ENCODE measurements at places on chromosomes 6 and 20.

GRCh38 chr6:125597411-125598253 is 151.8 kb upstream of the HEY2 start:
- no peak for DNase-seq

GRCh38 chr6:119540417-119540816 is 190.9 kb upstream of the MAN1A1 start:
- no peak for DNase-seq

DNA sequence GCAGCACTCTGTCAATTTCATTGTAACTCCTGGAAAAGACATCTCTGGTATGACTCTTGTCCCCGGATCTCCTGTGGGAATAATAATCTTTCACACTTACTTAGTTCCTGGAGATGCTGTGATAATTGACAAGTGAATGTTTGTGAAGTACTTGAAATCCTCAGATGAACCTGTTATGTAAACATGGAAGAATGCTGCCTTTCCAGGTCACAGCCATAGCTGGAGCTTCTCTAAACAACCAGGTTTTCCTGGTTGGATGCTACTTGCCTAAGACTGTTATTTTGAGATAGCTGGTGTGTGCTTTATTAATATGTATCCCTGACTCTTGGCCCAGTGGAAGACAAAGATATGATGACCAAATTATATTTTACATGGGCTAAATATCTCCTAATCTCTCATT is 228.6 kb downstream of the KCNQ5 start:
- no peak for DNase-seq

- DNase-seq = no peak
Measured at GRCh38 chr20:20736303-20736702, 23.9 kb upstream of the RALGAPA2 start.

GRCh38 chr20:23132930-23133559 is 46.9 kb upstream of the CD93 start:
- no peak for DNase-seq

DNA sequence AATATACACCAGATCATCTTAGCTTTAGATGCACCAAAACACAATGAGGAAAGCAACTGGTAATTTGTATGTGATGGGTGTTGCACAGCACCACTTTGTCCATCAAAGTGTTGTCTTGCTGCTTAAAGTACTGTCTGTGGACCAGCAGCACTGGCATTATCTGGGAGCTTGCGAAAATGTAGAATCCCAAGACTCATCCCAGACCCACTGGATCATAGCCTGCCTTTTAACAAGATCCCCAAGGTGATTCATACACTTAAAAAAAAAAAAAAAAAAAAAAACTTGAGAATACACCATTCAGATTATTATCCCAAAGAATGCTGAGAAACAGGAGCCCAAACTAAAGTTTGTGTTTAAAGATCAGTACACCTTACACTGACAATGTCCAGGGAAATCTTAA is 123.4 kb downstream of the TASP1 start:
- no peak for DNase-seq

DNA sequence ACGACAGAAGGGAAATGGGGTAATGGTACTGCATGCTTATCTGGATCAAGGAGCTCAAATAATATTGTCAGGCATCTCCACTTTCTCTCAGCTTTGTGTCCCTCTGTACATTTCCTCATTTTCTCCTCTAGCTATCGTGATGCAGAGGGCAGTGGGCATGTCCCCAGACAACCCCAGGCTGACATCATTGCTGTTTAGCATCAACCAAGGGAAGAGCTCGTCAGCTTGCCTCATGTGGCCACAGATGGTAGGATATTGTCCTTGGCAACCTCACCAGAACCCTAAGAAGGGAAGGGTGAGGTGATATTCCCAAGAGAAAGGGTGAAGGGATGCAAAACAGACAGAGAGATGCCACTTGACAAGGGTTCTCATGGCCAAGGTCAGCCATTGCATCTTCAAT is 58.3 kb downstream of the MAFB start:
- no peak for DNase-seq

GRCh38 chr6:157562997-157563396 is 182.0 kb downstream of the ZDHHC14 start:
- no peak for DNase-seq

- peak; percentile 45 for DNase-seq
Measured at GRCh38 chr20:1313236-1313964, 15.5 kb downstream of the SDCBP2 start.

DNA sequence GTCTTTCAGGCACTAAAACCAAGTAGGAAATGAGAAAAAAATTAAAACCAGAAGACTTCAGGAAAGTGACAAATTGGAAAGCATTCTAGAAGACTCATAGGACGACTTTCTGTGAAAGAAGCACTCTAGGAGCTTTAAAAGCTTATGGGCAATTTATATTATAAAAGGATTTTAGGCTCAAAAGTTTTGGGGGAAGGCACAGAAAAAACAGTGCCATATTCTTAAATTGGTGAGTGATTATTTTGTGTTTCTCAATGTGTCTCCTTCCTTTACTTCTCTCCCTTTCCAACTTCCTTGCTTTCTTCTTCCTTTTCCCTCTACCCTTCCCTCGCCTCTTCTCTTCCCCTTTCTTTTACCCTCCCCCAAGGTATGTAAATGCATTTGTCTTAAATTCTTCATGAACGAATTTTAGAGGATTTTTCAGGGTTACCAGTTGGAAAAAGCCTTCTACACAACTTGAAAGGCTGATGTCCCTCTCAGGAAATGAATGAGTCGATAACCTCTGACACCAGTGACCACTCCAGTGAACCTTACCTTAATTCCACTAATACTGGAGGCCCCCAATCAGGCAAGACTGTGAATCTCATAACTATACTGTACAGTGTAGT is 2.6 kb upstream of the LIN28B start:
- no peak for DNase-seq

DNA sequence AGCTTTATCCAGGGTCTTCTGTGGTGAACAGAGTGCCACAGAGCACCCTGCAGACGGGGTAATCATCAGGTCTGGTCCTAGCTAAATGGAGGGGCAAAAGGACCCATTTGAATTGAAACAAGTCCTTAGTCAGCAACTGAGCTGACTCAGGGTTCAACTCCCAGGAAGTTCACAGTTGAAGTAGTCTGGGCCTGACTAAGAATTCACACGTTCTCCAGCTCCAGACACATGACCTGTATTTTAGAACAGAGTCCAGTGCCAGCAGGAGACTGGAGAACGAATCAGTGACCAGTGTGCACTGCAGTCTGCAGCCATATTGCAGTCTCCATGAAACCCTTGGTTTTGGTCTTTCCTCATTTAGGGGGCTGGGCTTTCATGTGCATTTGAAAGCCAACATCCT is 85.2 kb downstream of the ELOVL4 start:
- DNase-seq = no peak

DNA sequence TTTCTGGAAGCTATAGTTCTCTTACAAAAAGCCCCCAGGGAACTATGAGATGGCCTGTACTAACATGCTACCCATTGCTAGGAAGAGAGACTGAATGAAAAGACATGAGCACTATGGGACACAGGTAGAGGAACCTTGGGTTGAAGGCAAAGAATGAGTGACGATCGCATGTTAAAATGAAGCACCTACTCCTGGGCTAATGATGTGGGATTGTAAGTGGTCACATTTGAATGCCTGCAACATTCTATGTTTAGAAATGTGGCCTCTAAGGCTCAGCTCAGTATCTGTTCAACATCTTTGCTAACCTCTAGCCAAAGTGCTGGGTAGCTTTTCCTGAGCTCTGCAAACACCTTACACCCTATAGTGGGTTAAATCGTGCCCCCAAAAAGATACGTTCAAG is 5.2 kb upstream of the ZC3H12D start:
- DNase-seq = no peak

GRCh38 chr6:99568103-99568933 is at the start of gene CCNC:
Gene CCNC, minus strand, starts transcription at chr6:99568660. Its CDS starts 133 bp downstream, at chr6:99568527.
- peak; percentile 87 for DNase-seq

DNA sequence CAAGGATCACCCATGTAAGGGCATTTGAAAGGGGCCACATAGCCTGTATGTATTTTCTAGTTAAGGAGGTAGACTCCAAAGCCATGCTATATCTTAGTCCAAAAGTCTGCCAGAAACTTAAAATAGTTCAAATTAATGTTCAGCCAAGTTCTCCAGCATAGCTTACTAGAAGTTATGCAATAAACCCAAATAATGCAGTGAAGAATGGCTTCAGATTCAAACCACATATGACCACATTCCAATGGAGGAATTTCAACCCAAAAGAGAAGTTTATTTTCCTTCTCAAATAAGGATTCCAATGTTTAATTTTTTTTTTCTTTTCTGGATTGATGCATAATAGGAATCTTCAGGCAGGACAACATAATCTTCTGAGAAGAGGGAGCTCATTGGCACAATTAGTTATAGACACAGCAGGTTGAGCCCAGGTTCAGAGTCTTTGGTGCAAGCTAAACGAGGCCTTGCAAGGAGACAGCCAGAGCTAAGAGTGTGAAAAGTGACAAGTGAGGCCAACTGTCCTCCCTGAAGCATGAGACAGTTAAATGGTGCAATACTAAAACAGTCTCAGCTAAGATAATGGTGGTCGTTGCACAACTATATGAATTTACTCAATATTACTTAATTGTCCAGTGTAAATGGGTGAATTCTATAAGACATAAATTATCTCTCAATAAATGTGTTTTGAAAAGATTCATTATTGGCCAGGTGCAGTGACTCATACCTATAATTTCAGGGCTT is 598.8 kb upstream of the CDH4 start:
- no peak for DNase-seq
